Osteoblast (primary cell): ENCODE measurements at places on chromosomes 4 and X. TPM values are rescaled to one million over a fixed set of nuclear protein-coding genes. Genes with fewer than 3 reads are reported as not detected.

GRCh38 chrX:18856645-18856997, 127.3 kb downstream of the PHKA2 start:
- no peak for DNase-seq

SPANXN3 gene
- total RNA-seq = not detected in 2 replicates

DIPK2B gene
- not detected in 2 replicates for total RNA-seq

ARHGAP10 gene
- 31.5 and 32.7 TPM in 2 replicates for total RNA-seq

FABP2 gene
- not detected in 2 replicates for total RNA-seq
